Naive B cell (primary cell): ENCODE measurements at places on chromosomes 1 and 21.

DNA sequence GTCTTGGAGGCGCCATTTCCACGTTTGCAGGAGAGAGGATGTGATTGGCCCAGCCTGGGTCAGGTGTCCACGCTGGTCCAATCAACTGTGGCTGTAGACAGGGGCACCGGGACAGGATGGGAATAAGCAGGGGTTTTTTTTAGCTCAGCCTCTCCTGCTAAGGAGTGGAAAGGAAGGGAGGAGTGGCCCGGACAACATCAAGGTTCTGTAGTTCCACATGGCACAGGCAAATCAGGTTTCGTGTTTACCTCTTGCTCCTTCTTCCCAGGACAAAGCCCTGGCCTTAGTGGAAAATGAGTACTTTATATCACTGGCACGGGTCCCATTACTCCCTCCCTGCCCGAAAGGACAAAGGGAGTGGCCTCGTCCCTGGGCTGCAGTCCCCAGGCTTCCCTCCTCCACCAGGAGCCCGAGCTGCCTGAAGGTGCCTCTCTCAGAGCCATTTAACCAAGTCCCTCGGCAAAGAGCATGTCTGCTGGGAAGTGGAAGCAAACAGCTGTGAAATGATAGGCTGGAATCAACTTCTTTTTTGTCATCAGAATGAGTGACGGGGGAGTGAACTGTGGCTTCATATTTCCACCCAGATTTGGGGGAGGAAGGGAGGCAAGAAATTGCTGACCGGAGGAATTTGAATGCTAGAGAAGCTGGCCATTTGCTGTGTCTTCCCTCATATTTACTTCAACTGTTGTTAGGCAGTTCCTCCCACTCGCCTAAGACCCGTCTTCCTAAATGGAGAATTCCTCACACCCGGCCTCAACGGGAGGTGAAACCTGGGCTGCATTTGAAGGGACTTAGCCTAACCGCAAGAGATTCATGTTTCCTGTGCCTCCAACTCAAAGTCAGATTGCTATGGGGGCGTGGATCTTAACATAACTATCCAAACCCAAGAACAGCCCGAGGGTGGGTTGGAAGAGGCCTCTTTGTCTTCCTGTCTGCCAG, 84.9 kb upstream of the SLC44A3 start:
- no peak for DNase-seq

DNA sequence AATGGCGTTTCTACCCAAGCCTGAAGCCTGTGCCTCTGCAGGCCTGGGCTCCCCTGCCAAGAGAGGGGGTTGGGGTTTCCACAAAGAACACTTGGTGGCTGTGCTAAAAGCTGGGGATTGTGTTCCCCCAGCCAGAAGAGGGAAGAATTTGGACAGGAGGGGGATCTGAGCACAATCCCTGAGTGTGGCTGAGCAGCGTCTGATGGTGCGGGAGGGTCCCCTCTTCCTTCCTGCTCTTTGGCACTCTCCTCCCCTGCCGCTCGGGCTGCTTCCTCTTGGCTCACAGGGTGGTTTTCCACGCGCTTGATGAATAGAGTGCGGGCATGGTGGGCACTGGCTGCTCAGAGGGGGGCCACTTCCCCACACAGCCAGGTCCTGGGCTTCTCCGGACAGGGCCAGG, 3.7 kb downstream of the GPR37L1 start:
- no peak for DNase-seq

DNA sequence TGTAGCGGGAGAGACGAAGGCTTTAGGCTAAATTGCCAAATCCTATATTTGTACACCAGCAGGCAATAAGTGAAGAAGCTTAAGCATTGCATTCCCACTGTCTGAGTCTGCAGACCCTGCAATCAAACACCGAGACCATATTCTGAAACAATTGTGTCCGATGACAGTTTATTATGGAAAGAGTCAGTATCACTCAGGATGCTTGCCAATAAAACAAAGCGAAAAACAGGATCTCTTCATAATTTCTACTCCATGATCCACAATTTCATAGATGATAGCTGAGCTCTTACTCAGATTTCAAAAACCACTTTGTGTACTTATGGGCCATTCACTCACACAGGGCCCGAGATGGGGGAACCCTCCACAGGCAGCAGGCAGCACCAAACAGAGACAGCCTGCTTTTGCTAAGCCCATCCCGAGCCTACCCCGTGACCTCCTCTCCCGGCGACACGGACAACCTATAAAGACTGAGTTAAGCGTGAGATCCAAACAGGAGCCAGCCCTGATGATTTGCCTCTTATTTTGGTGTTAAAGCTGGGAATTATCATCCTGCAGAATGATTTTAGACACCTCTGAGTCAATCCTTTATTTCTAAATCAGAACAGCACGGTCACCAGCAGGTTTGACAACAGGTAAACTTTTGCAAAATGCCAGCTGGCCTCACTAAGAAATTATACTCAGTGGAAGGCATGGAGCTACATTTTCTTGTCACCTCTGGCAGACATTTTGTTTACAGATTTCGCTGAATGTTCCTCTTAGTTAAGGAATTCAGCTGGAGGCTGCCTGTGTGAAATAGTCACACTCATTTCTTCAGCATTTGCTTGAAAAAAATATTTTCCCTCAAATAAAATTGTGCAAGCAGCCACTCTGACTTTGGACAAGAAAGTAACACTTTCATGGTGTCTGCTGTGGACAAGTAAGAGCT, 212.4 kb downstream of the GPATCH2 start:
- no peak for DNase-seq

GRCh38 chr1:244779410-244779809, 56.0 kb upstream of the COX20 start:
- no peak for DNase-seq

GRCh38 chr1:69082312-69082711, 485.4 kb upstream of the LRRC7 start:
- DNase-seq = no peak

DNA sequence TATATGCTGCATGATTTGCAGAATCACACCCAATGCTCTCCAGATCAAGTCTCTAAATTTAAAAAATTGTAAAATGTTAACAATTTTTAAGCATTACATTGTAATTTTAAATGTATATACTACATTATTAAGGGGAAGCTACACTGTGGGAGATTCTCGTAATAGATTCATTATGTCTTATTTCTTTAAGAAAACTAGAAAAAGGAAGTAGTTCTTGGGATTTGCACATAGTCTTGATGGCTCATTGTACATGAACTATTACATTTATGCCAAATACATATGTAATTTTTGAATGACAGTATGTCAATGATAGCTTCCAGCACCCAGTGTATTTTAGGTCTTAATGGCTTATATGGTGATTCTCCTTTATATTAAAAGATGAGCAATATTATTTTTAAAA, 250.3 kb downstream of the PTPRC start:
- DNase-seq = no peak

DNA sequence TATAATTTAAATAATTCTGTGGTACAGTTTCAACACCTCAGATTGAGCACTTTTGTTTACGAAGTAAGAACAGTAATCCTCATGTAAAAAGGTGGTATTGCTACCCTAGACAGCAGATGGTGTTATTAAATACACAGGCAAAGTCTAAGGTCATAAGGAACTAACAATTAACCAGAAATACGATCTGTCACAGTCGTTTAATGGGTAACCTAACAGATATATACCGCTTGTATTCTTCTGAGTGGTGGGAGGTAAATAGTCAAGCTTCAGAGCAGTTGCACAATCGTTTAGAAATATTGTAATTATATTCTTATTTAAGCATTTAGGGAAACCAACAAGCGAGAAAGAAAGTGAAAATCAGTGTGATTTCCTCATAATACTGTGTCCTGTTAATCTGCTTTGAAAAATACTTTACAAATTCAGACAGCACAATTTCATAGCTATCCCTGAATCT, 9.8 kb upstream of the IRF2BP2 start:
- no peak for DNase-seq

DNA sequence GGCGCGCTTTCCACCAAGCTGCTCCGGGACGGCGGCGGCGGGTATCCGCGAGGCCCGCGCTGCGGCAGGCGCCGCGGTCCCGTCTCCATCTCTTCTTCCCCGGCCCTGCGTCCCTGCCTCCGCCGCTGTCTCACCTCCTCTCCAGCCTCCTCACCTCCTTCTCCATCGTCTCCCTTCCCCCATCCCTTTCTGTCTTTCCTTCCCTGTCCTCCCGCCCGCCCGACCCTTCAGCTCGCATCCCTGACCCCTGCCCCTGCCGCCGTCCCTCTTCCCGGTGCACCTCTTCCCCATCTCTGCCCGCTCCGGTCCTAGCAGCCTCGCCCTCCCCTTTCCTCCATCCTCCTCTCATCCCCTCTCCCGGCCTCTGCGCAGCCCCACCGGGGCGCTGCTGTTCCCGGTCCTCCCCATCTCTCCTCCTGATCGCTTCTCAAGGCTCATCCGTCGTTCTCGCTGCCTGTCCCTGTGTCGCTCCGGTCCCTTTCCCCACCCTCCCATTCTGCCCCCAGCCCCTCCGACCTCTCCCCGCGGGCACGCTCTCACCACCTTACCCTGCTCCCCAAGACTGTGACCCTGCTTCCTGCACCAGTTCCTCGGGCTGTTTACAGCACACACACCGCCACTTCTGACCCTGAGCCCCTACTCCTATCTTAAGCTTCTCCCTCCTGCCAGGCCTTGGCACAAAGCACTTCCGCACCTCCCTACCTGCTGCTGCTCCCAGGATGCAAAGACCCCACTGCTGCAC, 760 bp upstream of the NPHP4 start:
- DNase-seq = no peak

- no peak for DNase-seq
Observed at GRCh38 chr1:77583483-77583882, 99.0 kb downstream of the ZZZ3 start.

GRCh38 chr1:203599875-203600781, 26.5 kb upstream of the ATP2B4 start:
- no peak for DNase-seq

GRCh38 chr1:236543065-236543669, 19.4 kb downstream of the LGALS8 start:
- DNase-seq = no peak

GRCh38 chr1:240831191-240831631, 219.3 kb upstream of the GREM2 start:
- no peak for DNase-seq

DNA sequence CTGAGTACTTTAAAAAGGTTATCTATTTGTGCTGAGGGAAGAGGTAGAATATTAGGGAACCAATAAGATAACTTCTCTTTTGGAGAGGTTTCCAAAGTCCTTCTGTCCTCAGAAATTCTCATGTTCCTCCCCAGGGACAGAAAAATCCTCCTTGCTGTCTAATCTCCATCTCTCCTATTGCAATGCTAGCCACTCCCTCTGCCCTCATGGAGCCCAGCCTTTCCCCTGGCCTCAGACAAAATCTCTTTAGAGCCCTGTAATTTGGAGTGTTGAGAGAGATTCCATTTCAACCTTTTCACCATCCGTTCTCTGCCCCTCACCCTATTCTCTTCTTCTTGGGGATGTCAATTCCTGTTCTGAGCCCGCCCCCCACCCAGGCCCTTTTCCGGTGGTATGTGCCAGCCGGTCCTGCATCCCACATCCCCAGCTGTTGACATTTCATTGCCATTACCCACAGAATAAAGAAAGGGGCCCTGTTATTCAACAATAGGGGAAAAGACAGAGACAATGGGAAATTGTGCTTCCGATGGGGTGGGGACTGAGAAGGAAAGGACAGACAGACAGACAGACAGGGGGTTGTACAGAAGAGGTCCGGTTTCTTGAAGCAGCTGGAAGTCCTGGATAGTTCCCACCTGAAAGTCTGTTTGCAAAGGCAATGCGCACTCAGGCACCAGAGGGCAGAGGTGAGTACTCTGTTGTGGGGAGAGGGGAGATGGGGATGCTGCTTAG, at the start of gene HAPLN2:
HAPLN2 (plus strand) TSS at position 563 of the 729 bp plus-strand sequence. CDS start 4,076 bp downstream, outside the sequence.
- DNase-seq = no peak

- no peak for DNase-seq
Observed at GRCh38 chr1:58848818-58849411, 65.1 kb upstream of the JUN start.

DNA sequence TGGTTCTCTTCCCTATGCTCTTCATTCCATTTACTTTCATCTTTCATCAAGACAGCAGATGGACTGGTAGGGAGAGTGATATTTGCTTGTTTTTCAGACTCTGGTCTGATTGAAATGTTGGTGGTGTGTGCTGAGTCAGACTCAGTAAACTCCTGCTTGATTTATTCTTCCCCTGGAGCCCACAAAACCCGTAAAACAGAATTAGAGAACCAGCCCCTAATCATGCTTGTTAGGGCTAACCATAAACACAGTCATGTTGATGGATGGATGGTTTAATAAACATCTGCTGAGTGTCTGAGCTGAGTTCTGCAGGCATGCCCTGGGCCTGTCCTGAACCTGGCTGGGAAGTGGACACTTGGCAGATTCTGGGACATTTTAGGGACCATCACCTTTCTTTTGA, 24.8 kb downstream of the NOS1AP start:
- no peak for DNase-seq

GRCh38 chr1:102891868-102892625, 216.3 kb downstream of the COL11A1 start:
- DNase-seq = no peak
